ENCODE measurements at places on chromosomes 5 and 9. TPM values are rescaled to one million over a fixed set of nuclear protein-coding genes. Genes with fewer than 3 reads are reported as not detected.
A peak's percentile ranks its signal among the peaks of the same experiment; 100 is the strongest.

DNA sequence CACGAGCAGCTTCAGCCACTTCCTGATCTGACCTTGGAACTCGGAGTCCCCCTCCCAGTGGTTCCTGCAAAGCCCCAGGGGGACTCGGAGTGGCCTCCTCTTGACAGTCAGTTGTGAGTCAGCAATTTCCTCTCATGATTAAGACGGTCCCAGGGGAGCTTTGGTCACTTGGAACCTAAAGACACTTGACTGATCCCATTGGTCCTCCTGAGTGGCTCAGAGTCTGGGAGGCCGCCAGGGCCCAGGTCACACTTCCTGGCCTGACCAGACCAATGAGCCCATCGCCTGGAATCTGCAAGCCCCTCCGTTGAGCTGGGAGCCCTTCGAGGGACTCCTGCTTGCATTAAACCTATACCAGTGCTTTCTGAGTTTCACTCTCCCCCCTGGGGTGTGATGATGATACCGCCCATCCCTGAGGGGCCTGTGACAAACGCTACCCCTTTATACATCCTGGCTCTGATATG, 29.1 kb downstream of the TSPAN17 start:
- peak; percentile 61 for DNase-seq

DNA sequence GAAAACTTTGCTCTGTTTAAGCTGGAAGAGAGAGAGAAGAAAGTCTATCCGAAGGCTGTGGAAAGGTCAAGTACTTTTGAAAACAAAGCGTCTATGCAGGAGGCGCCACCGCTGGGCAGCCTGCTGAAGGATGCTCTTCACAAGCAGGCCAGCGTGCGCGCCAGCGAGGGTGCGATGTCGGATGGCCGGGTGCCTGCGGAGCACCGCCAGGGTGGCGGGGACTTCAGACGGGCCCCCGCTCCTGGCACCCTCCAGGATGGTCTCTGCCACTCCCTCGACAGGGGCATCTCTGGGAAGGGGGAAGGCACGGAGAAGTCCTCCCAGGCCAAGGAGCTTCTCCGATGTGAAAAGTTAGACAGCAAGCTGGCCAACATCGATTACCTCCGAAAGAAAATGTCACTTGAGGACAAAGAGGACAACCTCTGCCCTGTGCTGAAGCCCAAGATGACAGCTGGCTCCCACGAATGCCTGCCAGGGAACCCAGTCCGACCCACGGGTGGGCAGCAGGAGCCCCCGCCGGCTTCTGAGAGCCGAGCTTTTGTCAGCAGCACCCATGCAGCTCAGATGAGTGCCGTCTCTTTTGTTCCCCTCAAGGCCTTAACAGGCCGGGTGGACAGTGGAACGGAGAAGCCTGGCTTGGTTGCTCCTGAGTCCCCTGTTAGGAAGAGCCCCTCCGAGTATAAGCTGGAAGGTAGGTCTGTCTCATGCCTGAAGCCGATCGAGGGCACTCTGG, 32.6 kb downstream of the CD180 start:
- DNase-seq = no peak

DNA sequence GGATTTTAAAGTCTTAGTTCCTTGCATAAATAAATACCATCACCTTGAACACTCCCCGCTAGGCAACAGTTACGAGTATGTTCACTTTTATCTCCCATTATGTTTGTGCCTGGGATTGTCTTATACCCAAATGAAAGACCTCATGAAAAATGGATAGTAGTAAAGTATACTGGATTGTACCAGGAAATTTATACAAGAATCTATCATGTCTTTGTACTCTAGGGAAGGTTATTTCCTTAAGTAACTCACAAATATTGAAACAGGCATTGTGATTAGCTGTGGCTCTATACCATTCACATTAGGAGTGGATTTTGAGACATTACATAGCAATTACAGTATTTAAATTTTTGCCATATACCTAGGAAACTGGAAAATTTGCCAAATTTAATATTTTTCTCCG, 24.0 kb downstream of the NFIB start:
- no peak for DNase-seq

Gene TRIM36
- 0.10 TPM for total RNA-seq

GRCh38 chr9:93077811-93078210, 18.2 kb upstream of the CARD19 start:
- DNase-seq = no peak

Gene SGCD
- 0.49 TPM for total RNA-seq

DNA sequence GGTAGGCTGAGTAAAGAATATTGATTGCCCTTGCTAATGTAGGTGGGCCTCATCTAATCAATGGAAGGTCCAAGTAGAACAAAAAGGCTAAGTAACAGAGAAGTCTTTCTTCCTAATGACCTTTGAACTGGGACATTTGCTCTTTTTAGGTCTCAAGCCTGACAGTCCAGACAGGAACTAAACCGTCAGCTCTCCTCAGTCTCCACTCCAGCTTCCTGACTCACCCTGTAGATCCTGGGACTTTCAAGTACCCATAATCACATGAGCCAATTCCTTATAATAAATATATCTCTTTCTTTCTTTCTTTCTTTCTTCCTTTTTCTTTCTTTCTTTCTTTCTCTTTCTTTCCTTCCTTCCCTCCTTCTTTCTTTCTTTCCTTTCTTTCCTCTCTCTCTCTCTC, 479.5 kb upstream of the PAPPA start:
- no peak for DNase-seq

- DNase-seq = no peak
These were observed 4.3 kb downstream of the BBLN start for GRCh38 chr9:128164307-128164885.

GRCh38 chr5:67925511-67925910, 290.0 kb upstream of the PIK3R1 start:
- no peak for DNase-seq

DNA sequence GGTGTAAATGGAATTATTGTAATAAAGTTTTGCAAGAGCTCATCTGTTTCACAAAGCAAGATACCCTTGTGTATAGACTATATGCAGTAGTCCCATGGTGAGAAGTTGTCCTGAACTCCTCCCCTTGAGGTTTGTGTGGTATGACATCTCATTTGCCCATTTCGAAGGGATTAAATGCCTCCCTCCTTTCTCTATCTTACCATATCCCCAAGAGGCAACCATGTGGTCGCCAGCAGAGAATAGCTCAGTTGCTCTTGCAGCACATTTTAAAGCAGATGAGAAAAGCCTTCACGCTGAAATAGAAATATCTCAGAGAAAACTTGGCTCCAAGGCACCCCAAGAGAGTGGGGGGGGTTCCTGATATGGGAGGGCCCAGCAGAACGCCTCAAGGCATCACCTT, 4.6 kb downstream of the SEMA6A start:
- no peak for DNase-seq

DNA sequence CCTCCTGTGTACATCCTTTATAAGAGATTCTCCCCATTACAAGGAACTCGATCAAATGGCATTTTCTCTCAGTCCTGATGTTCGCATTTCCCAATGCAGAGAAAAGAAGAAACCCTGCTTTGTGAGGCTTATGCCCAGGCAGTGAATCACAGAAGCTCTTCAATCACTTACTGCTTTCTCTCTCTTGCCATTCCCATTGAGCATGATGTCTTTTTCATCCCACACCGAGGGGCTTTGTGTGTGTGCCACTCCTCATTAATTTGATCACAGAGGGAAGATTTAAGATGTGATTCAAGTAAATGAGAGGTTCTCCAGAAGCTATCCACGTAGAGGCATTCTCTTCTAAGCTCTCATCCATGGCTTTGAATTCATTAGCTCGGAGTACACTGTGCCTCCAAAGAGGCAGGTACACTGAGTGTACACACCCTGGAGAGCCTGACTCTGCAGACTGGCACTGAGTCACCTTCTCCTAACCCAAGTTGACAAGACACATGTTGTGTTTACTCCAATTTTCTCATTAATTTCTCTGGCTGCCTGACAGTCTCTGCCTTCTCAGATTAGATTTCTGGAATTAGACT, 45.4 kb downstream of the MFAP3 start:
- DNase-seq = no peak

DNA sequence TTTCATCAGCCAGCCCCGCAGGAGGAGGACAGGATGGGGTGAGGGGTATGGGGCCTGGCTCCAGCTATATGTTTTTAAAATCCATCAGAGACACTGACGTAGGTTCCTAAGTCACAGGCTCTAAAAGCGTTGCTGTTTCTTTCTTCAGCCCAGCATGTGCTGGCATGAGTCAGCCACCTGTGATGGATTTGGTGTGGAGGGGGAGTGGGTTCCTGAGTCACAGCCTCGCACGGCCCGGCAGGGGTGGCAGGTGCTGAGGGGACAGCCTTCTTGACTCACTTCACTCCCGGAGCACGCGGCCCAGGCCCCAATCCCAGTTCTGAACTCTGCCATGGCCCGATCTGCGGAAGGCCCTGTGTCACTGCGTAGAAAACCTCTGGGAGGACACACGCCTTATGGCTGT, 38.8 kb upstream of the RPL26L1 start:
- DNase-seq = peak; percentile 44

DNA sequence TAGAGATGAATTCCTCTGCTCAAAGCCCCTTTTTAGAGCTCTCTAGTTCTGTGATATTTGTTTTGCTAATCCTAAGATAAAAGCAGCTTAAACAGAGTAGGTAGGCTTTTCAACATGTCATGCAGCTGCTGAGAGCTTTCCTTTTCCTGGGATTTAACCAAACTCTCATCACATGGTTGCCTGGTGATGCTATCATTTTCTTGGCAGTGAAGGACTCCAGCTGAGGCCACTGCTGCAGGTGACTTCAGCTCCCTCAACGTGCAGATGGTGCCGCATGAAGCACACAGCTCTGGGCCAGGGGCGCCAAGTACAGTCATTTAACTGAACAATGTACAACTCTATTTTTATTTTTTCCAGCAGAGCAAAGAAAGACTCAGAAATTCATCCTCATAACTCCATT, 42.2 kb downstream of the SECISBP2 start:
- DNase-seq = no peak

GRCh38 chr9:117744856-117745389, 40.7 kb downstream of the TLR4 start:
- peak; percentile 18 for DNase-seq

Gene TRMO
- 16.1 TPM for total RNA-seq
